Activated CD4-positive, alpha-beta T cell treated with anti-CD3 and anti-CD28 coated beads for 1 hour (primary cell): ENCODE measurements at places on chromosomes 4 and X.

DNA sequence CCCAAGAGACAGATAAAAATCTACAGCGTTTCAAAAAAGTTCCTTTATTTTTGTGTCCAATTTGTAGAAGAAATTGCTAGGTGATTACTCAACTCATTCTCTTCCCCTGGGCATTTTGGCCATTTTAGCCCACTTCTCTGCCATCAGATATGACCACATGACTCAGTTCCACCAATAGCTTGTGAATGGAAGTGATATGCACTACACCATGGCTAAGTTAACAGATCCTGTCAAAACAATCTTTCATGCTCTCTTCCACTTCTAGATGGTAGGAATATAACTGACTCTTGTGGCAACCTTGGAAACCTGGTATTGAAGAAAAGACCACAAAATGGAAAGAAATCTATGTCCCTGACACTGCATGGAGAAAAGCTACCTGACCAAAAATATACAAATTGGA is 26.2 kb upstream of the FREM3 start:
- DNase-seq: no peak

DNA sequence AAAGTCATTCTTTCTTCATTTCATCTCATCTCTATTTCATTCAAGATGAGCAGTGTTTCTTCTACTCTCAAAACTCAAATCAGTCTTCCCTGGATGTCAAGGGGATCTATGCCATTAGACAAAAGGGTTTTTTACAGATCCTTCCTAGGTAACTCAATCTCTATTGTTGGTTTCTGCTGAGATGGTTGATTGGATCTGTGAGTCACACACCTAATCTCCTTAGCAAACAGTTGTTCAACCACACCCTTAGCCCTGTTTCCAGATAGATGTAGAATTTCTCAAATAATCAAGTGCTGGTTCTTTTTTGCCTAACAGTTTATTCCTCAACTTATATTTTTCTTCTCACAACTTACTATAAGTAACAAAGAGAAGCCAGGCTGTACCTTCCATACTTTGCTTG is 200.5 kb downstream of the KDR start:
- no peak for DNase-seq

DNA sequence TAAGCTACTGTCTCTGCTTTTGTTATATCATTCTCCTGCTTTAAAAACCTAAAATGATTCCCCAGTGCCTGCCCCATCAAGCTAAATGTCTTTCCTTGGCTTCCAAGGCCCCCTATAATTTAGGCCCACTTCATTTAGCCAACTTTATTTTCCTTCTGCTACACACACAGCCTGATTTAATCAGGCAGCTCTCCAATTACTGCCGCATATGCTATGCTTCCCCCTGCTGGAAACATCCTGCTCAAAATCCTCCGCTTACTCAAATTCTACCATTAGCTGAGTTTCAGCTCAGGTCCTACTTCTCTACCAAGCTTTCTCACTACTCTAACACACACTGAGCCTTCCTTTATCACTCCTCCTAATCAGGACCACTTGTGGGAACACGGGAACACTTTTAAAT is 17.0 kb downstream of the LAMP2 start:
- DNase-seq: no peak

DNA sequence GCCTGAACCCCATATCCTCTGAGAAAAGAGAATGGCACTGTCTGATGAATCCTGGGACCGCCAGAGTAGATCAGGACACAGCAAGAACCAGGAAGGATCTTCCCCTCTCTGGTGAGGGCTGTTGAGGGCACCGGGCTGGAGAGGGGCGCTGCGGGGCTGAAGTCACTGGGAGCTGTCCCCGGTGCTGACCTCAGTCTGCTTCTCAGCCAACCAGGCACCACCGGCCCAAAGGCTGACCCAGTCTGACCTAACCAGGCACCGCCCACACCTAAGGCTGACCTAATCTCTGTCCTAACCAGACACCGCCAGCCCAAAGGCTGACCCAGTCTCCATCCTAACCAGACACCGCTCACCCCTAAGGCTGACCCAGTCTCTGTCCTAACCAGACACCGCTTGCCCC is 82.8 kb downstream of the CPZ start:
- DNase-seq: no peak

DNA sequence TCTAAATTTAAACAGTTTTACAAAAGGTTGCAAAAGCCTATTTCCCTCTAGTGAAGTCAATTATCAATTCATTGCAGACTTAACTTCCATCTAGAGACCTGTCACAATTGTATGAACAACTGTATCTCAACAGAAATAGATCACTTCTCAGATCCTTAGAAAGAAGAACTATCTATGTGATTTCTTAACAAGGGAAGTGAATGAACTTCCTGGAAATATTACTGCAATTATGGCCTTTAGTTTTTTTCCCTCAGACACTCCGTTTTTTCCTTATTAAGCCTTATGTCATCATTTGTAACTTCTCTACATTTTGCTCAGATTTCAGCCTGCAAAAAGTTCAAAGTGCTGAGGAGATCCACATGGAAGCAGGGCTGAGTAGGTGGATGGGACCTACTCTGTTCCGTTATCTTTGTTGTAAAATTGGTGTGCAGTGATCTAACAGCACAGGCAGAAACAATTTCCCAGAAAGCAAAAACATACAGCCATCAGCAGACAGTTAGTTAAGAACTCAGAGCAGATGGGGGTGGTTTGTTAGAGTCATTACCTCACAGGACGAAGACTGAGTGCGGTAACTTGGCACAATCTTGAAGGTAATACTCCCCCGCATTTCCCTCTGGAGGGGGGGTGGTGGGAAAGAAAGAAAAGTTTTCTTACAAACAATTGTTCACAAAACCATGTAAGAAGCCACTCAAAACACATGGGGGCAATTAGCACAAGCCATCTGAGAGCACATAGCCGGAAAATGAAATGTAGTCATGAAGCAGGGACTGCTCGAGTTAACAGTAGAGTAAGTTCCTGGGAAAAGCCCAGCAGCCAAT is 112.3 kb downstream of the NYX start:
- no peak for DNase-seq

DNA sequence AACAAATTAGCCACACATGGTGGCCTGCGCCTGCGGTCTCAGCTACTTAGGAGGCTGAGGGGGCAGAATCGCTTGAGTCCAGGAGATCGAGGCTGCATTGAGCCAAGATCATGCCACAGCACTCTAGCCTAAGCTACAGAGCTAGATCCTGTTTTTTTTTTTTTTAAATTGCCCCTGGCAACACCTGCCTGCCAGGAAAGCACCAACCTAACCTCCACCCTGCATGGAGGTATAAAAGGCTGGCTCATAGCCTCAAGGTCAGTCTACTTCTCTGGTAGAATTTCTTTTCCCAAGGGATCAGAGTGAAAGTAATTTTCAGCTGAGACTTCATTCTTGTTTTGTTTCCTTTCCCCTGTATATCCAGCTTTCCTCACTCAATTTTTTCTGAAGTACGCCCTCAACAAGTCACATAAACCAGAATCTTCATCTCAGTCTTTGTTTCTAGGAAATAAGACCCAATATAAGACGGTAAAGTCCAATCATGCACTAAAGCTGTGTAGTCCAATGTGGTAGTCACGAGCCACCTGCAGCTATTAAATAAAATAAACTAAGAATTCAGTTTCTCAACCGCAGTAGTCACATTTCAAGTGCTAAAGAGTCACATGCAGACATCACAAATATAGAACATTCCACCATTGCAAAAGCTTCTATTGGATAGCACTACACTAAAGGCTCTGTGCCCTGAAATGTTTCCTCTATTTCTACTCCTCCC is 113.3 kb downstream of the HPGD start:
- DNase-seq: no peak

DNA sequence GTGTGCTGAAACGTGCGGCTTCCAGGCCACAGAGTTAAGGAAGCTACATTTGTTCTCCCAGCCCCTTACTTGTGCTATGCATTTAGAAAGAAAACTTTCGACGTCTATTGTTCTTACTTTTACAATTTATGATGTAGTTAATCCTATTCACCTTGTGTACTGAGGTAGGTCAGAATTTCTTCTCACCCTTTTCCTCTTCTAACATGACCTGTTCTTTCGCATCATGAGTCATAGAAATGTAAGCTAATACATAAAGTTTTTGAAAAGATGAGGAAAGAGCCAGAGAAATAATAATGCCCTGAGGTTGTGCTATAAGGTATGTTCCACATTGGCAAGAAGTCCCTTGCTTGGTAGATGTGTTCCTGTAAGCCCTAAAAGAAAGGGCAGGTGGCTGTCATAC is 298.3 kb downstream of the TRIML1 start:
- DNase-seq: no peak
